ENCODE measurements at places on chromosomes 6 and 20.
A peak's percentile ranks its signal among the peaks of the same experiment; 100 is the strongest.

DNA sequence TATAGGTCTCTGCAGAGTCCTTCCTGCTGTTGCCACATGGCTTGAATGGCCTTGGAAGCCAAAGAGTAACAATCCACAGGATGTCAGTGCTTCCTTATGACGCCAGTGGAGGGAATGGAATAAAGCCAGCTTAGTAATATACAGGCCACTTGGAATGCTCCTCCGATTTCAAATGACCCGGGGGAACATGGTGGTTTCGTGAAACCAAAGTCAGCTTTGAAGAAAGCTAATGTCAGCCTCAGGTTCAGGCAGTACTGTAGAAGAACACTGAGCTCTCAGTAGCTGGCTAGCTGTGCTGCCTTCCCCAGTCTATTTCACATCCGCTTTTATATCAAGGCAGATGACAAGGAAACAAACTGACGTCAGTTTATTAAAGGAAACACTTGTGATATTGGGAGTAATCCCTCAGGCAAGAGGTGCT is 189.1 kb downstream of the DTNBP1 start:
- DNase-seq, result peak; percentile 45

DNA sequence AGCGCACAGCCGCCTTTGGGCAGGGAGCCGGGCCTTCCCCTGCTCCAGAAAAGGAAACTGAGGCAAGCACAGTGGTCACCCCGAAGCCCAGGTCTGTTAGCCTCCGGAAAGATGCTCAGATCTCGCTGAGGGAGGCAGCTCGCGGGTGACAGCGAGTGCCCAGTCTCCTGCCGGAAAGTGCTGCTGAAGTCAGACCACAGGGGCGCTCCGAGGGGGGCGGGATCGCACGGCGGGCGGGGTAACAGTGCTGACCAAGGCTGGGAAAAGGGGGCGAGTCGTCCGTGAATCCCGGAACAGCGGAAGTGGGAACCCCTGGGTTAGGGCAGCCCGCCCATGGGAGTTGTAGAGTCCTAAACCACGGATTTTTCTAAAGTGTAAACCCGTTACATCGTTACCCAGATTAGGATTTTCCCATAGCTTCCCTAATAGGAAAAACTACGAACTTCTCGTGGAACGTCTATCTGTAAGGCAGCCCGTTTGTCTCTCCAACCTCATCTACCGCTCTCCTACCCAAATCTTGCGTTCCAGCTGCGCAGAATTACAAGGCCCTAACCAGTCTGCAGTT is 504 bp downstream of the VPS16 start:
- DNase-seq, result peak; percentile 85

DNA sequence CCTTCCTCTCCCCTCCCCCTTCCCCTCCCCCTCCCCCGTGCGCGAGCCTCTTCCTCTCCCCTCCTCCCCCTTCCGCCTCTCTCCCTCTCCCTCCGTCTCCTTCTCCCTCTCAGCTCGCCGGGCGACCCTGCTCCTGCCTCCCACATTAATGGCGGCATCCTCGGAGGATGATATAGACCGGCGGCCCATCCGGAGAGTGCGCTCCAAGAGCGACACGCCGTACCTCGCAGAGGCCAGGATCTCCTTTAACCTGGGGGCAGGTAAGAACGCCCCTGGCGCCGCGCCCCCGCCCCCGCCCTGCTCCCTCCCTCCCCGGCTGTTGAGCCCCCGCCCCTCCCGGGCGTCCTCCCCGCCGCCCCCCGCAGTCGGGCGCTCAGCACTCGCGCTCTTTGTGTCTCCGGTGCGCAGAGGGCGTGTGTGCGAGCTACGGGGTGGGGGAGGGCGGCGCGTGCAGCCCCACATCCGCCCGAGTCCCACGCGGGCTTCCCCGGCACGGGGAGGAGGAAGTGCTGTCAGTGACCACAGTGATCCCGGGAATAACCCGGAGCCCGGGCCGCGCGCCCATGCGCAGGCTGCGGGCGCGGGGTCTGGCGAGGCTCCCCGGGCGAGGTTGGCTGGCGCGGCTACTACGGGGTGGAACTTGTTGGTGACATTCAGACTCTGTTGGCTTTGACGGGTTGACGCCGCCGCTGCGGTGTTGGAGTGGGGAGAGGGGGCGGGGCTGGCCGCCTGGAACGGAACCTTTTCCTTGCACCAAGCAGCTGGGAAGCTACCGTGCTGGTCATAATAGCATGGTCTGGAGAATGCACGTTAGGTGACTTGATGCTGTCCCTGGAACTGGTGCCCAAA is 33.2 kb downstream of the PHACTR1 start:
- DNase-seq, result no peak

DNA sequence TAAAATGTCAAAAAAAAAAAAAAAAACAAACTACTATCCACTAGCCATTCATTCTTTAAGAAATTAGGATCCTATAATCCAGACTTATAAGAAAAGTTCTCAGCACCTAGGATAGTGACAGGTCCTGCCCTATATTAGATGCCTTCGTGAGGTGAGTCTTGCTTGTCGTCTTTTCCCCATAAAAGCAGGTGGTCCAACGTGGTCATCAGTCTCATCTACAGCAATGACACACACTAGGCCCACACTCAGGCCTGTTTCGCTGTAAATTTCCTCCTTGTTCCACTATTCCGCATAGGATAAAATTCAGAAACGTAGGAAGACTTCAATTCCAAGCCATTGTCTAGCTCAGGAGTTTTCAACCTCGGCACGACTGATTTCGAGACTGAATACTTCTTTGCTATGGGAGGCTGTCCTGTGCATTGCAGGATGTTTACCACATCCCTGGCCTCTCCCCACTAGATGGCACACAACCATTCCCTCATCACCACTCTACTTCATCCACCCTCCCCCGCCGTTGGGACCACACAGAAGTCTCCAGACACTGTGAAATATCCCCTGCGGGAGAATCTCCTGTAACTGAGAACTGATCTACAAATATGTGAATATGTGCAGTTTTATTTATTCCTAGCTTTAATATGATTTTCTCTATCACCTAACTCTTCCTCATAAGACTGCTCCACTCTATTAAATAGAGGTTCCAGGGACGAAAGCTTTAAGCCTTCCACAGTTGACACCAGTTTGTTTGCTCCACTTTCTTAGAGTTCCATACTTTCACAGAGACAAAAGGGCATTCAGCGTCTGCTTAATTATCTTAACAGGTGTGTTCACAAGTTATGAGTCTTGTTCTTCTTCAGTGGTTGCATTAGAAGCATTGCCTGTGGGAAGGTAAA is 346.3 kb downstream of the BMP2 start:
- DNase-seq, result no peak

- DNase-seq, result no peak
Measured at GRCh38 chr6:168208854-168209253, 110.7 kb downstream of the DACT2 start.

GRCh38 chr6:128073389-128073788 is 172.5 kb upstream of the THEMIS start:
- no peak for DNase-seq

DNA sequence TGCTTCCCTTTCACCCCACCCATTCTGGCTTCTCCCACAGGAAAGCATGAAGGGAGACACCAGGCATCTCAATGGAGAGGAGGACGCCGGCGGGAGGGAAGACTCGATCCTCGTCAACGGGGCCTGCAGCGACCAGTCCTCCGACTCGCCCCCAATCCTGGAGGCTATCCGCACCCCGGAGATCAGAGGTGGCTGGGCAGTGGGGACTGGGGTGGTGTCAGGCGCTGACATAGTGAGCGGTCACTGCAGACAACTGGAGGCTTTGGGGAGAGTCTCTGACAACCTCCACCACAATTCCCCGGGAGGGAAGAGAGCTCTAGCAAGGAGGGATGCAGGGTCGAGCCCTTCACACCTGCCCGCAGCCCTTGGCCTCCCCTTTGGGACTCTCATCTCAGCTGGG is 18.1 kb downstream of the DNMT3B start:
- no peak for DNase-seq

DNA sequence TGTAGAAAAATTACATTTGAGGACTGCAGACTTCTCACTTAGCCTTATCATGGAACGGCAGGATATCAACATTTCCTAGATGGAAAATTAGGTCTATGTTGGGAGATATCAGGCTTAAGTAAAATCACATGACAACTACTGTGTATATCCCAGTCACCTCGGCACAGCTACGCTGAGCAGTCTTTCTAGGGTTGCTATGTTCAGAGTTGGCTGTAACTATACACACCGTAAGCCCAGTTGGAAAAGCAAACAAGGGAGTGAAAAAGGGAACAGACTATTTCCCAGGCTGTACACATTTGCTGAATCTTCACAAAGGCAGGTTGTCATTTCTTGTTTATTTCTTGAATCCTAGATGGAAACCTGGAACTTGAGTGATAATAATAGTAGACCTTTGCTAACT is 80.7 kb upstream of the PTPRK start:
- DNase-seq, result no peak

DNA sequence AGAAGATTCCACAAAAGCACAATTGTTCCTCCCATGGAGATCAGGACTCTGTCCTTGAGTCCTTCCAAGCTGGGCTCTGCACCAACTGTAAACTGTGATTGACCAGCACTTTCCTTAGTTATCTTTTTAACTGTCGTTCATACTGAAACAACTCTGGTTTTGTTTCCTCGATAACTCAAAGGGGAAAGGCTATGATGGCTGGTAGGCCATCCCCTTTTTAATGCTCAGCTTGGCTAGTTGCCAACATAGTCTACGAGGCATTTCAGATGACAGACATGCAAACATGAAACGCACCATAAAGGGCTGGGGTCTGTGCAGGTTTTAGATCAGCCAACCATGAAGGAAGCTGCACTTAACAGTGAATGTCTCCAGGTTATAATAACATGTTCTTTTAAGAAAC is 497.1 kb upstream of the ARID1B start:
- no peak for DNase-seq

GRCh38 chr6:129701721-129702455 is 8.1 kb downstream of the ARHGAP18 start:
- no peak for DNase-seq

- DNase-seq, result no peak
Measured at GRCh38 chr6:67889682-67889995, 745.4 kb upstream of the ADGRB3 start.

- peak; percentile 72 for DNase-seq
Measured at GRCh38 chr6:162706232-162706631, 21.3 kb downstream of the PRKN start.

- no peak for DNase-seq
Measured at GRCh38 chr20:17871886-17872285, 96.7 kb downstream of the SNX5 start.

GRCh38 chr6:54194067-54194466 is 82.8 kb downstream of the MLIP start:
- no peak for DNase-seq

GRCh38 chr6:44697327-44697726 is 309.8 kb downstream of the CDC5L start:
- no peak for DNase-seq

DNA sequence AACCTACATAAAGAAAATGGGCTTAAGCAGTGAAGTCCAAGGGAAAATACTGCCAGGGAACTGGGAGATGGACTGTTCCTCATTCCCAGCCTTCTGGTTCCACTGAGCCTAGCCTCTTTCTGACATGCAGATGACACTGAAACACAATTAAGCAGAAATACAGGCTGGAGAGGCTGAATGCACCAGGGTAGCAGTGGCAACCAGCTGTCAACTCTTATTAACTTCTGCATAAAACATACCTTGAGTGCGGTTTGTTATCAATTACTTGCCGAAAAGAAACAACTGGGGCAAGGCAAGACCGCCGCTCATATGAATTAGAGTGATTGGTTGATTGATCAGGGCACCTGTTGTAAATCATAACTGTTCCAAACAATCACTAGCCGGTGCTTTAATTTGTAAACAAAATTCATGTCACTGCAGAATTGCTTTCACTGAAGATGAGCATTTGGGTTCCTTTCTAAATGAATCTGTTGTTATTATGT is 16.3 kb downstream of the TFAP2B start:
- DNase-seq, result no peak

DNA sequence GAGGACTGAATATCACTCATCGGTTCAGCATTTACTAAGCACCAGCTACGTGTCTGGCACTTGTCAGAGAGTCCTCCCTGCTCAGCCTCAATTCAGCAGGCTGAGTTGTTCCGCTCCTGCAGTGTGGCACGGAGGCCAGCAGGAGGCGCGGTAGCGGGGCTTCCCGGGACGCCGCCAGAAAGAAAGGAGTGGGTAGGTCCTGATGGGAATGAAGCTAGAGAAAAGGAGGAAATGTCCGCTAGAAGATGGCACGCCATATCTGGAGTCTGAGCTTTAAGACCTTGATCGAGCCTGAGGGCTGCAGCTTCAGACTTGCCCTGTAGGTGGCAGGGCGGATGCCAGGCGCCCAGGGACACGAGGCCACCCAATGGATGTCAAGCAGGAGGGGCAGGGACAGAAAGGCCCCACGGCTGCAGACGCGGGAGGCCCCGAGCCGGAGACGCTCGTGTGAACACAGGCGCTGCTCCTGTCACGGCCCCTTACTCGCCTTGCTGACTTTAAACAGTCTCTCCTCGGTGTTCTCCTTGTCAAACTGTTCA is 18.7 kb downstream of the SERPINB6 start:
- DNase-seq, result peak; percentile 84

- DNase-seq, result no peak
Measured at GRCh38 chr6:42350911-42351310, 100.8 kb downstream of the TRERF1 start.

- DNase-seq, result peak; percentile 51
Measured at GRCh38 chr6:99521633-99522151, 6.5 kb upstream of the USP45 start.

DNA sequence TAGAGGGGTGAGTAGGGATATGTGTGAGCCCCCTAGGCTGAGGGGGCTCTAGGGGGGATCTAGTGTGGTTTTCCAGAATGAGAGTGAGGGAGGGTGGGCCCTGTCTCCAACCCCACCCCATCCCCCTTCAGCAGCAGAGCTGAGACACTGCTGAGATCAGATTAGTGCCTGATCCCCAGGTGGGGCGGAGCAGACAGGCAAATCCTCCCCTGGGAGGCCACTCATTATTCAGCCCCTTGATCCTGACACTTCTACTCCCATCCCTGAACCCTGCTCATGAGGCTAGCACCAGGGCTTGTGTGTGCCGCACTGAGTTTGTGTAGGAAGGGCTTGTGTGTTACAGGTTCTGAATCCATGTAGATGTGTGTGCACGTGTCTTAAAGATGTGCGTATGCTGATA is 42.5 kb downstream of the SPDEF start:
- DNase-seq, result no peak

- no peak for DNase-seq
Measured at GRCh38 chr20:54658525-54658924, 183.1 kb downstream of the DOK5 start.

Measured in right forelimb (tissue), 1 donor.